ENCODE measurements at places on chromosomes 7 and 10.

- no peak for DNase-seq
Measured at GRCh38 chr7:93156884-93157283, 8.7 kb upstream of the SAMD9L start.

GRCh38 chr7:134289841-134290240 is 26.9 kb downstream of the SLC35B4 start:
- no peak for DNase-seq

DNA sequence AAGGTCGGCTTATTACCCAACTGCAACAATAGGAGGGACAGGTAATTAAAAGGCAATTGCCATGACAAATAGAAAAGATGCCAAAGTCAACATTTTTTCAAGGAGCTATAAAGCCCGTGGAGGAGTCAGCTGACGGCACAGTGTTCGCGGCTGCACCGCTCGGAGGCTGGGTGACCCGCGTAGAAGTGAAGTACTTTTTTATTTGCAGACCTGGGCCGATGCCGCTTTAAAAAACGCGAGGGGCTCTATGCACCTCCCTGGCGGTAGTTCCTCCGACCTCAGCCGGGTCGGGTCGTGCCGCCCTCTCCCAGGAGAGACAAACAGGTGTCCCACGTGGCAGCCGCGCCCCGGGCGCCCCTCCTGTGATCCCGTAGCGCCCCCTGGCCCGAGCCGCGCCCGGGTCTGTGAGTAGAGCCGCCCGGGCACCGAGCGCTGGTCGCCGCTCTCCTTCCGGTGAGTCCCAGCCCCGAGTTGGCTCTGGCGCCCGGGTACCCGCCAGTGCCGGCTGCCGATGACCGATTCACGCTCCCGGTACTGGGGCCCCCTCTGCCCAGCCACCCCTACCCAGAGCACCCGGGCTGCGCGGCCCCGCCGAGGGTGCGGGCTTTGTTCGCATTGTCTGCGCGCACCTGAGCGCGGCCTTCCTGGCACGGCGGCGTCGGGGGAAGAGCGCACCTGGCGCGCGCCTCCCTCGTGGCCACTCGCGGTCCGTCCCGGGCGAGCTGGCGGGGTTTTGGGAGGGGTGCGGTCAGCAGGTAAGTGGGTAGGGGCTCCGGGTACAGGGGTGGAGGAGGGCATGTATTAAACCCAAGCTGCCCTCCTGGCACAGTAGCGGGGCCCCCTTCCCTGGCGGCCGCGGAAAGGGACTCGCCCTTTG is at the start of gene VWA2:
Gene VWA2 (plus strand): TSS at position 138 of the 877 bp plus-strand sequence. CDS start 9,460 bp downstream, outside the sequence.
- peak; percentile 46 for DNase-seq

GRCh38 chr10:21943633-21944265 is 59.8 kb downstream of the DNAJC1 start:
- no peak for DNase-seq

GRCh38 chr10:87865241-87865881 is 1.9 kb downstream of the PTEN start:
- DNase-seq: no peak

- DNase-seq: peak; percentile 51
Measured at GRCh38 chr10:110612087-110612486, 32.0 kb upstream of the RBM20 start.

- no peak for DNase-seq
Measured at GRCh38 chr10:29435809-29436501, 147.1 kb downstream of the LYZL1 start.

- DNase-seq: peak; percentile 75
Measured at GRCh38 chr7:70595755-70596597, 536.0 kb upstream of the GALNT17 start.

DNA sequence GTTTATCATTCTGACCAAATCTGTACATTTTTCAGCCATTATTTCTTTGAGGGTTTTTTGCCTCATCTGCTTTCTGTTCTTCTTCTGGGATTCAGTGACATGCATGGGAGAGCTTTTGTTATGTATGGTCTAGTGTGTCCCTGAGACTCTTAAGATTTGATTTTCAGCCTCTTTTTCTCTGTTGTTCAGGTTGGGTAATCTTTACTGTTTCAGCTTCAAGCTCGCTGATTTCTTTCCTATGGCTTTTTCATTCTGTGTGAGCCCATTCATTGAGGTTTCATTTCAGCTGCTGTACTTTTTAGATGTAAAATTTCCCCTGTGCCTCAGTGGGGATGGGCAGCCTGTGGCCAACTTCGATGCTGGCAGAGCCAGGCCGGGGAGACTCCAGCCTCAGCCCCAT is 38.1 kb downstream of the FOXK1 start:
- no peak for DNase-seq

DNA sequence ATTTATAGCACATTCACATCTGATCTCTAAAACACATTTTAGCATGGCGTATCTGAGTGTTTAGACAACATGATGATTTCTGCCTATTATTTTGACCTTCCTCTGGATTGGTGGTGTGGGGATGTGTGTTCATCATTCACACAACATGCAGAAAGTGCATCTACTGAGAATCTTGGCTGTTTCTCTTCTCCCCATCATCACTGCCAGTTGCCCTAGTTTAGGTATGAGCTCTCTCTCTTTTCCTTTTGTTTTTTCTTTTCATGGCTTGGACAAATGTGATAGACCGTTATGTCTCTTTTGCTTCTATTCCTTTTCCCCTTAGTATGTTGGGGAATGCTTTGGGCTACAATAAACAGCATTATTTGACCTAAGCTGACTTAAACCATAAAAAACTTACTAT is 239.2 kb upstream of the FZD8 start:
- no peak for DNase-seq

- no peak for DNase-seq
Measured at GRCh38 chr10:116472891-116473290, 45.2 kb downstream of the PNLIPRP3 start.

DNA sequence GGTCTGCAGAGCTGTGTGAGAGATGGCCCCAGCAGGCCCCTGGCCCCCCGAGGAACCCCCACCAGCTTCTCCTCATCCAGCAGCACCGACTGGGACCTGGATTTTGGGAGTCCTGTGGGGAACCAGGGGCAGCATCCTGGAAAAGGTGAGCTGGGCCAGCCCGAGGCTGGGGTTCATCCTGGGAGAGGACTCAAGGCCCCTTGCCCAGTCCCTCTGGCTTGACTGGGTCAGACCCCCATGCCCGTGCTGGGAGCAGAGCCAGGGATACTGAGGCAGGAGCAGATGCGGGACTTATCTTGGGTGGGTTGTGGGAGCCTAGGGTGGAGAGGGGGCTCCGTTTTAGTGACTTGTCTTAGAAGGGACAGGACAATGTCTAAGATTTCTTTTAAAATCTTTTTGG is 47.5 kb downstream of the ZNF467 start:
- DNase-seq: no peak

GRCh38 chr7:76340617-76341131 is 18.1 kb downstream of the YWHAG start:
- DNase-seq: no peak

GRCh38 chr10:71777213-71777985 is 4.1 kb upstream of the VSIR start:
- no peak for DNase-seq
